ENCODE measurements at places on chromosomes 16 and 17.

- no peak for DNase-seq
These were observed 122.4 kb upstream of the NUDT7 start for GRCh38 chr16:77599793-77600415.

GRCh38 chr16:7853197-7853596 is 520.6 kb downstream of the RBFOX1 start:
- no peak for DNase-seq

DNA sequence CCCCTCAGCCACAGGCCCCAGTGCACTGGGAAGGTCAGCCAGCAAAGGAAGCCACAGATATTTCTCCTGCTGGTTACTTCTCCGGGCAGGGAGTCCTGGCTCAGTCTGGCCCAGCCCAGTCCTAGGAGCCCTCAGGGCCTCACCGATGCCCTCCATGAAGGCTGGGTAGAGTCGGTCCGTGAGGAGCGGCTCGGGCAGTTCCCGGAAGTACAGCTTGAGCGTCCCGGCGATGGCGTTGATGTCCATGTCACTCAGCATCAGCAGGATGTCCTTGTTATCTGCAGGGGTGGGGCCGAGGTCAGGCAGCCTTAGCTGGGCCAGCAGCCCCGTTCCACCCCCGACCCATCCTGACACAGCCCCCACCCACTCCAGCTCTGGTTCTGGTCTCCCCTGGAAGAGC is 13.7 kb downstream of the TIMM22 start:
- no peak for DNase-seq

- no peak for DNase-seq
These were observed 3.5 kb upstream of the NLRC3 start for GRCh38 chr16:3580686-3581085.

- DNase-seq, result no peak
These were observed 208.2 kb upstream of the MYOCD start for GRCh38 chr17:12457493-12457892.

DNA sequence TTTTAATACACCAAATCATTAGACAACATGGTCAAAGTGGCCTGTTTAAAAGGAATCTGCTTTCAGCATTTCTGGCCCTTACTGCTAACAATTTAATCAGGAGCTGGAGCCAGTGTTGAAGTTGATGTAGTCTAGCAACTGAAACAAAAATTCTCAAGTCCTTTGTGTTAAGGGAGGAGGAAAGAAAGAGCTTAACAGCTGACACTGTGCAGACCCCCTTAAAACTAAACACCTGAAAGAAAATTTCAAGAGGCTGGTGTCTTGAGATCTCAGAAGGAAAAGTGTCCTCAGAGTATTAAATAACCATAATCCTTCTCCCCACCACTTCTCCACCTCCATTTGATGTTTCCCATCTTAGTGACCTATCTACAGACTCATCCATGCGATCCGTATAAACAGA is 232.1 kb downstream of the FTO start:
- DNase-seq, result no peak

DNA sequence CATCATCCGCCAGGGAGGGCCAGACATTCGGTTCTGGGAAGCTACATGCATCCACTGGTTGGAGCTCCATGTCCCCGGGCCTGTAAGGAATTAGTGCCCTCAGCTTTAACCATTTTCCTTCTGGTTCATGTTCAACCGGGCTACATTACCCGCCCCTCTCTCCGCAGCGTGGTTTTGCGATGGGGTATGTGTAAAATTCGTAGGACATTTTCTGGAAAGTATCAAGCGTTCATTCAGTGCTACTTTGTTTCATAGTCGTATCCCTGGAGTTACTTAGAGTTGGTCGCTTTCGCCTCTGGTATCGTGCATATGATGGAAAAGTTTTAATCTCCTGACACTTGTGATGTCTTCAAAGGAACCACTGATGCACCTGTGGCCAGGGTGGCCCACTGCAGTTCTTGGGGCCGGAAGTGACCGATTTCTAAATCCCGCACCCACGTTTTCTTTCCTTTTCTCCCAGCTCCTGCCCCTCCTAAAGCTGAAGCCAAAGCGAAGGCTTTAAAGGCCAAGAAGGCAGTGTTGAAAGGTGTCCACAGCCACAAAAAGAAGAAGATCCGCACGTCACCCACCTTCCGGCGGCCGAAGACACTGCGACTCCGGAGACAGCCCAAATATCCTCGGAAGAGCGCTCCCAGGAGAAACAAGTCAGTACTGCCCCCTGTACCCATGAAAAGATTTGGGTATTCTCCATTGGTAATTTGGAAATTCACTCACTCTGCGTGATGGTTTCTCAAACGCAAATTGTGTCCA is 637 bp downstream of the RPL23A start:
- no peak for DNase-seq

DNA sequence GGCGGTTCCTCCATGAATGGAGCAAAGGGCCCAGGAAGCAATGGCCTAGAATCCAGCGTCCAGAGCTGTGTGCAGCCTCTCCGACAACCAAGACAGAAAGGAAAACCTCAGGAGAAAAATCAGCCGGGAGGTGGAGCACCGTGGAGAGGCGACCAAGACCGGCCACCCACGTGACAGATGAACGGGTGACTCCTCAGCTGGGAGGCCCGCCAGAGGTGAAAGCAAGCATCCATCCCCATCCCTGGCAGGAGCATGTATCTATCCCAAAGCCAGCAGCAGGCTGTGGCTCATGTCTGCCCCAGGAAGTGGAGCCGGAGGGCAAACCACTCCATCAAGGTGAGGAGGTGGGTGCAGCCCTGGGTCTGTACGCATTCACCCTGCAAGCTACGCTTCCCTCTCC is 52.1 kb downstream of the FOXL1 start:
- DNase-seq, result no peak

DNA sequence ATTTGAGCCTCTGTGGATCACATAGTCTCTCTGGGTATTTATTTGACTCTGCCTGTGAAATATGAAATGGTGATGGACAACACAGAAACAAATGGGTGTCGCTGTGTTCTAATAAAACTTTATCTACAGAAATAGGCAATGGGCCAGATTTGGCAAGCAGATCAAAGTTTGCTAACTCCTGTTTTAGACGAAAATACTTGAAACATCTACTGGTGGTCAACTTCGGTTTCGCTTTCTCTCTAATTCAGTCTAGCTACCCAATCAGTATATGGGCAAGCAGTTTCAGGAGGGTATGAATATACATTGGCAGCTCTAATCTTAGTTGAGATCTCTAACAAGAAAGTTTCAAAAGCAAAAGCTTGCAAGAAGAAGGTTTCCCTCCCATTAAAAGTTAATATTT is 60.1 kb upstream of the DYNLRB2 start:
- DNase-seq, result no peak

DNA sequence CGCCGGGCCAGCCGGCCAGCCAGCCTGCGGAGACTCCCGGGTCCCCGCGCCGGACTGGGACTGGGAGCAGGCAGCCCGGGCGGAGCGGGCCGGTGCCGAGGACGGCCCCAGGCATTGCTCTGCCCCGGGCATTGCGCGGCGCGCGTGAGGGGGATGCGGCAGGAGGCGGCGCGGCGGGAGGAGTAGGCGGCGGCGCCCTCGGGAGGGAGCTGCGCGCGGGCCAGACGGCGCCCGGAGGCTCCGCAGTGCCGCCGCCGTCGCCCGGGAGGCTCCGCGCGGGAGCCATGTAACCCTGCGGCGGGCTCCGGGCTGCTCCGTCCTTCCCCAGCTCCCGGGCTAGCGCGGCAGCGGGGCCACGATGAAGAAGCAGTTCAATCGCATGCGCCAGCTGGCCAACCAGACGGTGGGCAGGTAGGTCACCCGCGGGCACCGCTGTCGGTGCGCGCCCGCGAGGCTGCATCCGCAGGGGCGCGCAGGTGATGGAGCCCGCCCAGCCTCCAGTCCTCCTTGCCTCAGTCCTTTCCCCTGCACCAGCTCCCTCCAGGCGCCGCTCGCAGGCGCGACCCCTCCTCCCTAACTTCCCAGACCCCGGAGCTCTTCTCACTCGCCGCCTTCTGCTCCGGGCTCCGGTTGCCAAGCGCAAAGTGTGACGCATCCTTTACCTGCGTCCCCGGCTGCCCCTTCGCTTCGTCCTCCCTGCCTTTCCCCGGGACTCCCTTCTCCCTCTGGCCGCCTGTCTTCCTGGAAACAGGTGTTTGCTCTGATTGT is at the start of gene ARHGAP44:
Gene ARHGAP44 (plus strand): TSS at position 18 of the 768 bp plus-strand sequence. CDS start 341 bp downstream, at position 359.
- no peak for DNase-seq

GRCh38 chr17:70661342-70662222 is 492.2 kb downstream of the KCNJ2 start:
- DNase-seq, result no peak

GRCh38 chr16:48231727-48232492 is 12.2 kb upstream of the LONP2 start:
- no peak for DNase-seq

DNA sequence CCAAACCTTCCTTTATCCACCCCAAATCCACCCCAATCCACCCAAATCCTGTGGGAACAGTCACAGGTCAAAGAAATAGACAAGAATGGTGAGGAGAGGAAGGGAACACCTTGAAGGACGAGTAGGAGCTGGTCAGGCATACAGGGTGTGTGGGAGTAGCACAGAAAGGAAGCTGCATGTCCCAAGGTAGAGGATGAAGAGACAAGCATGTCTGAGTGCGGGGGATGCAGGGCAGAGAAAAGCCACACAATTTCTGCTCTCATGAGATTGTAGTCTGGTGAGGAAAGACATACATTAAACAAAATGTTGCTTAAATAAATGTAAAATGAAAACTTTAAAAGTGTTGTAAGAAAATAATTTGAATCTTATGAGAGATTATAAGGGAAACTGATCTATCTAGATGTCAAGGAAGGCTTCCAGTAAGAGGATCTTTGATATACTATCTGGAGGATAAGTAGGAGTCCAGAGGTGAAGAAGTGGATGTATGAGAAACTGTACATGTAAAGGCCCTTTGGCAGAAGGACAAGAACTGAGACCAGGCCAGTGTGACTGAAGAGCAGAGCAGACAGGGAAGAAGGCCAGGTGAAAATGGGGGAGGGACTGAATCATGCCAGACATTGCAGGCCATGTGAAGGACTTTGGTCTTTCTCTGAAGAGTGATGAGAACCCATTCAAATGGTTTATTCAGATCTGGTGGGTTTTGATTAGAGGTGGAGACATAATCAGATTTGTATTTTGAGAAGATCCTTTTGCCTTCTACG is 18.6 kb downstream of the TMEM98 start:
- DNase-seq, result no peak

- DNase-seq, result no peak
These were observed 17.4 kb downstream of the IST1 start for GRCh38 chr16:71912534-71913275.

DNA sequence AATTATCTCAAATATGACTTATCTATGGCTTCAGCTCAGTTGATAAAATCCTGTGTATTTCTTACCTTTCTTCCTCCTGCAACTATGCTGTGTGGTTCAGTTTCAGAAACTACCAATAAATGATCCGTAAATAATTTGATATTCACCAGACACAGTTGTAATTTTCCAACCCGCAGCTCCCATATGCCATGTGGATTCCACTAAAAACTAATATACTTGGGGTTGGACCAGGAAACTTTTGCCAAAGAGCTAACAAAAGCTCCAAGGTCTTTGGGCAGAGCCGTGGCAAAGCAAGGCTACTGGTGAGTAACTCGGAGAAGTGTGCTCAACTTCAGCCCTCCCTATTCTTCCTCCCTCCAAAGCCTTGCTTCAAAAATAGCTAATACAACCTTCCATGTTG is 2.3 kb upstream of the CHST6 start:
- no peak for DNase-seq

GRCh38 chr17:28225271-28225670 is 93.7 kb upstream of the TMEM97 start:
- DNase-seq, result no peak

DNA sequence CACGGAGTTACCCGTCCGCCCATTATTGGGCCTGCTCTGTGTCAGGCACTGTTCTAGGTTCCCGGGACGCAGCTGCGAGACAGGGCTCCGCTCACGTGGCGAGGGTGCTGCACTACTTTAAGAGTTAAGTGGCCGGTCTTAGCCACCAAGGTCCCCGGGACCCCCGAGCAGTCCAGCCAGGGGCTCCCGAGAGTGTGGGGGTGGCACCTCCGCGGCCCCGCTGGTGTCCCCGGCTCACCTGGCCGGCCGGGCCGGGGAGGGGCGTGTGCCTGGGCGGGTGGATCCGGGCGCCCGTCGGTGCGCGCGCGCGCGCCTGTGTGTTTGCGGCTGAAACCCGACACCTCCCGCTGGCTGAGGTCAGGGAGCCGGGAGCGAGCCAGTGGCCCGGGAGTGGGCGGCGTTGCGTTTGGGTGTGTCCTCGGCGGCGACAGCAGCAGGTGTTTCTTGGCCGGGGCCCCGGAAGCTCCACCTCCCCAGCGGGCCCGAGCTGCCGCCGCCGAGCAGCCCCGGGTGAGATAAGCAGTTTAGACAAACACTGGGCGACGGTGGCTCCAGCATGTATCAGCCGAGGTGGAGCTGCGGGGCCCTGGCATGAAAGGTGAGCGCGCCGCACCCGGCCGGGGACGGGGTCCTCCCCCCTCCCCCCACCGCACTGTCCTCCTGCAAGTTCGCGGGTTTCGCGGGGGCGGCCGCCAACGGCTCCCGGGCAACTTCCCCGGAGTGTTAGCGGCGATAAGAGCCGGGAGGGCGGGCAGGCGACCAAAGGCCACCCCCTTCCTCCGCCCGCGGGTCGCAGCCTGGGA is at the start of gene GSE1:
Gene GSE1 (plus strand): TSS at position 522 of the 803 bp plus-strand sequence. CDS start 70 bp downstream, at position 592.
- DNase-seq, result peak; percentile 20

- no peak for DNase-seq
These were observed 224.1 kb upstream of the TBX2 start for GRCh38 chr17:61175298-61176142.

DNA sequence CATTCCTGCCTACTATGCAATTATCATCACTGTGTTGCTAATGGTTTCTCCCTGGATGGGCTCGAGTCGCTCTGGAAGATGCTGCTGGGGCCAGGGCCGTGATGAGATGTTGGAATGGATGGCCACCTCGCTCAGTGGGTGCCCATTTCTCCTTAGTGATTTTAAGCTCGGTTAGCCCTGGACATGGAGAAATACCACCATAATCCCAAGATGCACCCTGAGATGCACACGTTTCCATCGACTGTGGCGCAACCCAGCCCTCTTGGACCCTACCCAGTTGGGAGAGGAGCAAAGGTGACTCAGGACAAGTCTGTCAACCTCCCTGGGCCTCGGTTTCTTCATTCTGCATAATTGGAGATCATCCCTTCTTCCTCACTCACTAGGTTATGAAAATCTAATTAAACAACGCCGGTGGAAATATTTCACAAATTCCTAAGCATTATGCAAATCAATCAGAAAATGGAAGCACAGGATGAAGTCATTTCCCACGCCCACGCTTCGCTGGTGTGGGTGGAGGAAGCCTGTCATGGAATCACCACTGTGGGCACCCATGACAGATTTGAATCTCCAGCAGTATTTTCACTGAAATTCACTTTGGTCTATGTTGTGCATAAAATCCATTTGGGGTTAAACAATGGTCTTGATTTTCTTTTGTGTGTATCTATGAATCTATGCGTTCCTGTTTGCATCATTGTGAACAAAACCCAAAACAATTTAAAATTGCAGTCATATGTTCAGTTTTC is 195.2 kb downstream of the AXIN2 start:
- peak; percentile 50 for DNase-seq

DNA sequence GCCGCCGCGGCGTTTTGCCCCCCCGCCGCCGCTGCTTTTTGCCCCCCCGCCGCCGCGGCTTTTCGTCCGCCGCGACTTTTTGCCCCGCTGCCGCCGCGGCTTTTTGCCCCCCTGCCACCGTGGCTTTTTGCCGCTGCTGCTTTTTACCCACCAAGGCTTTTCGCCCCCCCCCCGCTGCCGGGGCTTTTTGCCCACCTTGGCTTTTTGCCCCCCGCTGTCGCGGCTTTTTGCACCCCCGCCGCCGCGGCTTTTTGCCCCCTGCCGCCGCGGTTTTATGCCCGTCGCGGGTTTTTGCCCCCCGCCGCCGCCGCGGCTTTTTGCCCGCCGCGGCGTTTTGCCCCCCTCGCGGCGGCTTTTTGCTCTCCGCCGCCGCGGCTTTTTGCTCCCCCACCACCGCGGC is 1343.0 kb downstream of the TP53TG3F start:
- DNase-seq, result no peak

- no peak for DNase-seq
These were observed 34.6 kb downstream of the DCAKD start for GRCh38 chr17:45016823-45017222.
